Activated T-helper 1 cell treated with anti-CD3 and anti-CD28 coated beads, Interleukin-2, amount 50 U/mL, for 16 hours (primary cell): ENCODE measurements at places on chromosomes 13 and 19.
A peak's percentile ranks its signal among the peaks of the same experiment; 100 is the strongest.

DNA sequence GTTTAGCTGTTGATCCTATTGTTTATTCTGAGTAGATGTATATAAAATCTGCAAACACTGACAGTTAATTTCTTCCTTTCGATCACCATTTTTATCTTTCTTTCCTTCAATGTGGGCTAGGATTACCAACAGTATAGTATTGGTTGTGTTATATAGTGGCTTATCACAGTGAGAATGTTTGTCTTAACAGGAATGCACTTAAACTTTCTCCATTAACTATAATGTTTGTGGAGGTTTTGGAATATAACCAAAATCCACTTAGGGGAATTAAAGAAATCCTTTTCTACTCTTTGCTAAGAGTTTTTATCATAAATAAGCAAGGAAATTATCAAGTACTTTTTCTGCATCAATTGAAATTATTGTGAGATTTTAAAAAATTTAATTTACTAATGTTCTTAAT lies 244.6 kb downstream of the LACC1 start:
- no peak for DNase-seq

DNA sequence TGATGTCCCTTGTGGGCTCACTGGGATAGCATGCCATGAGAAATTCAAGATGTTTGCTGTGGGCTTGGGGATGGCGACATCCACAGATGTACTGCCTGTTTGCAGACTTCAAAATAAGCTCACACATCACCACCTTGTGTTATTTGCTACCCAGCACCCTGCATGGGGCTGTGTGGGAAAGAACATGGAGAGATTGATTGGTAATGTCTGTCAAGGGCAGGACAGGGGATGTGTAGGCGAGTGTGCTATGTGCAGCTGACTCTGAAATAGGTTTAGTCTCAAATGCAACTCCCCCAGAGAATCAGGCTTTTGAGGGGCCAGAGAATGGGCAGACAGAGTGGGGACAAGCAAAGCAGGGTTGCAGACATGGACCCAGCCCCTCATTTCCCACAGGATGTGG lies 24.7 kb downstream of the PNPLA6 start:
- DNase-seq, result no peak

DNA sequence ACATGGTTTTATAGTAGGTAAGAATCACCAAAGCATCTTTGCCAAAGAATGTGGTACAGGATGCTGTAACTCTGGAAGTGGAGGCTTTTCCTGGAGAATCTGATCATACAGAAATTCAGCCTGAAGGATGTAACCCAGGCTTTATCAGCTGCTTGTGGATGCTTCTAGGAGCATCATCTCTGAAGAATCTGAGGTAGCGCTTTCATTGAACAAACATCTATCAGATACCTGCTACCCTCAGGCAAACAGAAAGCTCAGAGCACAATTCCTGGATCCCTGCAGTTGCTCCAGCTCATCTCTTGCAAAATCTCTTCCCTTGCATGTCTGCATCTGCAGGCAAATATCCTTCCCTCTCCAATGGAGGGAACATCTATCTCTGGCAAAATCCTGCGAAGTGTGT lies 9.3 kb downstream of the FAM124A start:
- DNase-seq, result no peak

DNA sequence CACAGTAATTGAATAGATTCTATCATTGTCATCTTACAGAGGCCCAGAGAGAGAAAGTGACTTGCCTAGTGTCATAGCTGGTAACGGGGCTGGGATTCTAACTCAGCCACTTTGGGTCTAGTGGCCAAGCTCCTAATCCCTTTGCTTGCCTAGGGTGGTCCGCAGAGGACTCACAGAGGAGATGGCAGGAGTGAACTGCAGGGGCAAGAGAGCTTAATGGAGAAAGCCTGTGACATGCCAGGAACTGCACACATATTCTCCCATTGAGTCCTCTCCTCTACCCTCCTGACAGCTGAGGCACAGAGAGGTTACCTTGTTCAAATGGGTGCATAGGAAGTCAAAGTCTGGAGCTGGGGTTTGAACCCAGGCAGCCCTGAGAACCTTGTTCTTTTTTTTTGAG lies 2.7 kb downstream of the LSR start:
- no peak for DNase-seq

DNA sequence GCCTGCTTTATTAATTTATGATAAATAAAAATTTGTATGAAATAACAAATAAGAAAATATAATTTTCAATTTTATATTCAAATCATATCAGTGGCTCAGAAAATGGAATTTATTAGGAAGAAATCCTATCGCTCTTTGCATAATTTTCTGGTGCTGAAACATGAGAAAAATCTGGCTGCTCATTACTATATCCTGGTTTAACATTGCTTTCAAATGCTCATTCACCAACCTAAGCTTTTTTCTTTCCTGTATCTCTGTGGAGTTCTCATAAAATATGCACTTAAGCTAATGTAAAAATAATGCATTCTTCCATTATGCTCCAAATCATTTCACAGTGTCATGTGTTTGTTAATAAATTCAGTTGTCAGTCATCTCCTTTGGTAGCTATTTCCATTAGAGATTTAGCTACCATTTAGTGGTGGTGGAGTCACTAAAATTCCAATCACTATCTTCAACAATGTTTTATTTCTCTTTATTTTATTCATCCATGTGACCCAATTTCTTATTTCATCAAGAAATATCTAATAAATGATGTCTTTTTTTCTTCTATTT lies 498.0 kb downstream of the DCT start:
- DNase-seq, result no peak

- DNase-seq, result no peak
Measured at GRCh38 chr13:86383151-86383550, 583.9 kb upstream of the SLITRK6 start.

GRCh38 chr19:39083599-39083982 lies 577 bp upstream of the ACP7 start:
- no peak for DNase-seq

GRCh38 chr19:48963371-48964204 lies 1.5 kb upstream of the FTL start:
- DNase-seq, result peak; percentile 48

DNA sequence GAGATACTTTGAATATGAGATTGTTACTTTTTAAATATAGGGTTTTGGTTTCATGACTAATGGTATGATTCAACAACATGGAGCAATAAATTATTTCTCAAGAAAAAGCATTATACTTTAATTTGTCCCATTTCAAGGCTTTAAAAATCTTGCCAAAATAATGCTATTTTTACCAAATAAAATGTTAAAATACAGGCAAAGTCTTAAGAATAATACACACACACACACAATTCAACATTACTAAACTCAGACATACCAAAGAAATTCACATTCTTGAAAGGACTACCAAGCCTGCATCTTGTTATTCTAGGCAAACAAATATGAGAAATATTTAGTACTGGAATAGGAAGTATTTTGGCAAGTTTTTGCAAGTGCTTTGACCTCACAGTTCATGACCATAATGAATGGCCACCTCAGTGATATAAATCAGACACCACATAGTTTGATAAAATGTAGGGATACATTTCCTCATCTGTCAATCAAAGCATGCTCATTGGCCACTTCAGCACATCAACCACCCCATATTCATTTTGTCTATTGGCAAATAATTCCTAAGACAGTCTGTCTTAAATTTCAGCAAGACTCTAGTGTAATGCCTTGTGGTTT lies 107.2 kb downstream of the NALCN start:
- DNase-seq, result no peak

GRCh38 chr13:51770681-51771417 lies 33.1 kb downstream of the DHRS12 start:
- DNase-seq, result no peak

DNA sequence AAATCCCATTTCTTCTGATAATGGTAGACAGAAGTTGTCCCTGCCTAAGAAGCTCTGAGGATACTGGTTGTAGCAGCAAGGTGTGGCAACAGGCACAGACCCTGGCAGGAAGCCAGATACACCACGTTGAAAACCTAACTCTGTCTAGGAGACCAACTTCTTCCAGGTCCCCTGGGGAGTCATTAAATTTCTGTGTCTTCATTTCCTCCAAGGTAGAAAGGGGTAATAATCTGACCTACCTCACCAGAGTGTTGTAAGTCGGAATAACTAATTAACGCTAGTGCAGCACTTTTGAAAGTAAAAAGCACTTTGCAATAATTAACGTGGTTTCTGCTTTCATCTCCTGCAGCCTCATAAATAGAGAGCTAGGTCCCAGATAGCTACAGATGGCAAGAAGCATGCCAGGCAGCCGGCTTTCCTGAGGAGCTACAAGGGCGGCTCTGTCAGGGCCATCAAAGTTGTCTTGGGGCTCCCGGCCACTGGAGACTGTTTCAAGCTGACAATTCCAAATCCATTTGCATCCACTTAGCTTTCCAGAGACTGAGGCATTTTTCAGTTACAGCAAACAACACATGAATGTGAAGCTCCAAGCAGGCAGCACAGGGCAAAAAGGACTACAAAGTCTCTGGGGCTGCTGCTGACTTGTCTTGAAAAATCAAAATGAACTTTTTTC lies 176.2 kb downstream of the FOXO1 start:
- no peak for DNase-seq

DNA sequence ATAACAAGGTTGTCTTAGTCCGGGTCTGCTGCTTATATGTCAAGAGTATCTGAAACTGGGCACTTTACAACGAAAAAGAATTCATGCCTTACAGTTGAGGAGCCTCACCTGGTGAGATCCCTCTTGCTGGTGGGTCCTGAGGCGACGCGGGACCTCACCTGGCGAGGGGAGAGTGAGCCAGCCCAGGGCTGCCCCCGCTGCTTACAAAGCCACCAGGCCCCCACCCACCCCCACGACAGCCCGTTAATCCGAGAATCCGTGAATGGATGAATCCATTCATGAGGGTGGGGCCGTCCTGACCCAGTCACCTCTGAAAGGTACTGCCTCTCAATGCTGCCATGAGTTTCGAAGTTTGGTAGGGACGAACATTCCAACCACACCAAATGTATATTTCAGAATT lies 54.0 kb upstream of the F7 start:
- DNase-seq, result no peak

GRCh38 chr19:56369886-56370676 lies 23.3 kb downstream of the ZNF582 start:
- DNase-seq, result no peak

DNA sequence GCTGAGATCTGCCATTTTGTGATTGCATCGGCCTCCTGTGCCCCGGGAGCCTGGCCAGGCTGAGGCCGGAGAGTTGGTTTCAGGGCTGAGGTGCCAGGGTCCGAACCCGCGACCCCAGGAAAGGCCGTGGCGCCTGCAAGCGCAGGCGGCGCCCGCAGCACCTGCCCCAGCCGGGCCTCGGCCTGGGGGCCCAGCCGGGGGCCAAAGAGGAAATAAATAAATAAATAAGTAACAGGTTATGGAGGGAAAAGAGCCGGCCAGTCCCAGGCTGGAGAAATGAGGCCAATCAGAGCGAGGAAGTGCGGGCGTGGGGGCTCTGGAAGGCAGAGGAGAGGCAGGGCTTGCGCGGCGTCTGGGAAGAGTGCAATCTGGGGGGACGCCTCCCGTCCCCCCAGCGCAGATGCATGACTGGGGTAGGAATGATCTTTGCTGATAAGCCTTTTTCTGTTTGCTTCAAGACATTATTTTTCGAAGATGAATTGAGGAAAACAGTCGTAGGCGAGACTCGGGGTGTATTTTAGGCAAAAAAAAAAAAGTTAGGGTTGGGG lies 145.6 kb upstream of the ZNF536 start:
- DNase-seq, result no peak

DNA sequence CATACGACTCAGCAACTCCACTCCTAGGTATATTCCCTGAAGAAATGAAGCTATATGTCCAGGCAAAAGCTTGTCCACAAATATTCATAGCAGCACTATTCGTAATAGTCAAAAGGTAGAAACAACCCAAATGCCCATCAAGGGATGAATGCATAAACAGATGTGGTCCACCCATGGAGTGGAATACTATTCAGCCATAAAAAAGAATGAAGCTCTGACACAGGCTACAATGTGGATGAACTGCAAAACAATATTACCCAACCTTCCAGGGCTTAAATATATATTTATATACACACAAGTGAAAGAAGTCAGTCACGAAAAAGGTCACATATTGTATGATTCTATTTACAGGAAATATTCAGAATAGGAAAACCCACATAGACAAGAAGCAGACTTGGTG lies 19.7 kb downstream of the RFX2 start:
- DNase-seq, result no peak

DNA sequence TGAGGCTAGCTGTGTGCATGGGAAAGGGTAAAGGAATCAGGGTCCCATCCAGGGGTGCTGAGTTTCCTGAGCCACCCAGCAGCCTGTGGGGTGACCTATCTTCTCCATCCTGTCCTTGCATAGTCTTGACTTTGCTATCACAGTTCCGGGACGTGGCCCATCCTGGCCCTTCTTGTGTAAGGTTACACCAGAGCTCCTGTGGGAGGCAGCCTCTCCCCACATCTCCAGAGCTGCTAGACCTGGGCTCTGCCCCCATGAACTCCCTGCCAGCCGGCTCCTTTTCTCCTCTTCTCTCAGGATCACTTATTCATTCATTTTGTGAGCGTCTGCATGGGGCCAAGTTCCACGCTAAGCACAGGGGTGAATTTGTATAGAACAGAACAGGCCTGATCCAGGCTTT lies 238.9 kb downstream of the TSHZ3 start:
- no peak for DNase-seq

GRCh38 chr13:71460211-71460610 lies 406.8 kb downstream of the DACH1 start:
- DNase-seq, result no peak

GRCh38 chr19:46622118-46622446 lies 2.8 kb downstream of the PTGIR start:
- DNase-seq, result no peak

- no peak for DNase-seq
Measured at GRCh38 chr19:18468517-18468916, 30.6 kb upstream of the ISYNA1 start.

GRCh38 chr13:104436555-104436954 lies 1370.3 kb upstream of the SLC10A2 start:
- DNase-seq, result no peak

- DNase-seq, result no peak
Measured at GRCh38 chr19:49488046-49488862, 846 bp downstream of the RPL13A start.

- DNase-seq, result no peak
Measured at GRCh38 chr19:4455719-4456475, 1.7 kb downstream of the UBXN6 start.

DNA sequence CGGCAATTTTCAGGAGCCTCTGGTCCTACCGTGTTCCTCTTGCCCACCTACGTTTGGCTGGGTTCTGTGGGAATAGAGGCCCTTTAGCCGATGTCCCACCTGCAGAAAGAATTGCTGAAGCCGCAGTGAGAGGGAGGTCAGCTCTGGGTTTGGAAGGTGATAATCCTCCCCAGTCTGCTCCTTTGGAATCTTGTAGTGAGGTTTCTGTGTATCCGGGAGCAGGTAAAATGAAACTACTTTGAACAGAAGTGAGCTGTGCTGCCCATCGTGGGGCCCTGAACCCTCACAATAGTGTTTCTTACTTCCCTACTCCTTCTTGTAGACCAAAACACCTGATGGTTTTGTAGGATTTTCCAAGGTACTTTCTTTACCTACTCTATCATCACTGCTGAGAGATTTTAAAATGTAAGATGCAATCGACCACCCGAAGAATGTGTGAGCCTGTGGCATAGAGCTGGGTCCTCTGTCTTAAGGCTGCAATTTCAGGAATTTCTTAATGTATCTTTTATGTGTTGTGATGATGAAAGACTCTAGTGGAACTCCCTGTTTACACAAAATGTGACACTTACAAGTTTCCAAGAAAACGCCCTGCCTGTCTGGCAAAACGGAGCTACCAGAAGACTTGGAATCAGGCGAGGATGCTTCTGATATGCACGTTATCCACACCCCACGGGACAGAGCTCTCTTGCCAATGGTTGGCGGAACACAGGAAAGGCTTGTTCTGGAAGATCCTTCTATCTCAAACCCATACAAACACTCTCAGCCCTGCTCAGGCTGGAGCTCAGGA lies 76.1 kb downstream of the RGCC start:
- DNase-seq, result no peak

GRCh38 chr13:40120781-40121180 lies 465.3 kb downstream of the COG6 start:
- no peak for DNase-seq
